CD8-positive, alpha-beta memory T cell (primary cell): ENCODE measurements at places on chromosomes 7 and 10. TPM values are rescaled to one million over a fixed set of nuclear protein-coding genes. Genes with fewer than 3 reads are reported as not detected.

DNA sequence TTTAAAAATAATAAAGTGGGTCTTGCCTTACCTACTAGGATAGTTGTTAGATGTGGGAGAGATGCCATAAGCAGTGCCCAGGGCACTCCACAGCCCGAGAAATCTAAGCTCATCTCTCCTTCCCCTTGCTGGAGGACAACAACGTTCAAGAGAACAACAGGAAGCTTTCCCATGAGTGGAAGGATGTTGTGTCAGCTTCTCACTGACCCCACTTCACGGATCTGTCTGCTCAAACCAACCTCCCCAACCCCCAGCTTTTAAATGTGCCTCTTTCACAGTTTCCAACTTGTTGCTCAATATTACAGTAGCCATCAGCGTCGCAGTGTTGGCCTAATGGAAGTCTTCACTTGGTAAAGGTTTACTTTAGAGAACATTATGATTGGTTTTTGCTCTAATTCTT lies 72.1 kb downstream of the PTPRE start:
- H3K36me3 ChIP-seq, result no peaks in the 10 kb centered on the region
- DNase-seq, result no peak
- H3K4me1 ChIP-seq, result no peaks in the 10 kb centered on the region
- no peak overlapping the region for H3K4me3 ChIP-seq
- no peak overlapping the region for H3K27ac ChIP-seq

GRCh38 chr7:130667593-130668257 lies 823 bp downstream of the COPG2 start:
- H3K36me3 ChIP-seq, result no peaks in the 10 kb centered on the region
- H3K27me3 ChIP-seq, result no peaks in the 10 kb centered on the region
- no peaks in the 10 kb centered on the region for H3K4me1 ChIP-seq

DNA sequence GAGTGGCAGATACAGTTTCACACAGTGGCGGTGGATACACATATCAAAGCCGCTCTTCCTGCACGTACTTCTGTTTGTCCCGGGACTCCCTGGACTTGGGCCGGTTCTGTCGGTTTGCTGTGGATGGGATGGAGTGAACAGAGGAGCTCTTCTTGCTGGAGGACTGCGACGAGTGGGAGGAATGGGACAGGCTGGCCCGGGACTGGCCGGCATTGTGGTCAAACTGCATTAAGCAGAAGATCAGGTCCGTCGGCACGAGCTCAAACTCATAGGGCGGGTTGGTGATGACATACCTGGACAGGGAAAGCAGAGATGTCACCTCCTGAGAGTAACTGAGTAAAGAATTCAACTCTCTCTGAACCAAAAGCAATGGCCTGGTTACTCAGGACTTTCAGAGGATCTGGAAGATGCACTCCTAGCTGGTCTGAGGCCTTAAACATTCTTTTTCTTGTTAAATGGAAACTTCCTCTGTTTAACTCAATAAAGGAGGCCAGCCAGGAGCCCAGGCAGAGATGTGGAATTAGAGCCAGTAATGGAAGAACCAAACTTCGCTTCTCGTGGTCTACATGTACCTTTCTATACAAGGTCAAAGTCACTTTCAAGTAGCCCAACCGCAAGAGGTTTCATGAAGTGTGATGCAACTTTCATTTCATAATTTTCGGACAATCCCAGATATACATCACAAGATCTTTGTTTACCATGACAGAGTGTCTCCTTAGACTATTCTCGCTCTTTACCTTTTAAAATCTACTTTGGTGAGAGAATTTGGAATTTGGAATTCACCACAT lies 750.2 kb downstream of the KCNMA1 start:
- H3K27me3 ChIP-seq, result no peaks in the 10 kb centered on the region
- H3K36me3 ChIP-seq, result no peaks in the 10 kb centered on the region
- H3K27ac ChIP-seq, result no peak overlapping the region
- no peak overlapping the region for H3K4me3 ChIP-seq
- H3K4me1 ChIP-seq, result no peaks in the 10 kb centered on the region

SEMA3C gene
- polyA plus RNA-seq, result not detected

GRCh38 chr7:57482-58255 lies 134.7 kb upstream of the FAM20C start:
- no peak overlapping the region for H3K4me3 ChIP-seq
- no peak for DNase-seq
- H3K27me3 ChIP-seq, result no peaks in the 10 kb centered on the region

DNA sequence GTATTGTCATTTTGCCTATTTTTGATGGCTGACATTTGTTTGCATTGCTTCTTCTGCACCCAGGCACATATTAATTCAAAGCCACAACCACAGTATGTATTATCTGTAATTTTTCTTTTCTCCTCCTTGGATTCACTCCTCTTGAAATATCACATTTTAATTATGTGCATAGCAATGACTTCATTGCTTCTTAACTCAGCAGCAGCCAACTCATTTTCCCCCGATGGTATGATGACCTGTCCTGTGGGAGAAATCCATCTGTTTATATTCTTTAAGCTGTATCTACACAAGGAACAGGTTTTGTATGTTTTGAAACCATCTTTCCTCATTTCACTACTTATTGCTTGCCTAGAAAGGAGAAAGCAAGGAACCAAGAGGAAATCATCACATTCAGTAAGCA lies 588.8 kb downstream of the INHBA start:
- no peak for DNase-seq
- H3K27ac ChIP-seq, result no peak overlapping the region
- H3K4me3 ChIP-seq, result no peak overlapping the region
- H3K27me3 ChIP-seq, result no peaks in the 10 kb centered on the region

LIPM gene
- not detected for polyA plus RNA-seq

PLA2G12B gene
- not detected for polyA plus RNA-seq

GRM3 gene
- not detected for polyA plus RNA-seq

C10orf105 gene
- 0.23 TPM for polyA plus RNA-seq

CRTAC1 gene
- not detected for polyA plus RNA-seq

HMX3 gene
- polyA plus RNA-seq, result not detected

DNA sequence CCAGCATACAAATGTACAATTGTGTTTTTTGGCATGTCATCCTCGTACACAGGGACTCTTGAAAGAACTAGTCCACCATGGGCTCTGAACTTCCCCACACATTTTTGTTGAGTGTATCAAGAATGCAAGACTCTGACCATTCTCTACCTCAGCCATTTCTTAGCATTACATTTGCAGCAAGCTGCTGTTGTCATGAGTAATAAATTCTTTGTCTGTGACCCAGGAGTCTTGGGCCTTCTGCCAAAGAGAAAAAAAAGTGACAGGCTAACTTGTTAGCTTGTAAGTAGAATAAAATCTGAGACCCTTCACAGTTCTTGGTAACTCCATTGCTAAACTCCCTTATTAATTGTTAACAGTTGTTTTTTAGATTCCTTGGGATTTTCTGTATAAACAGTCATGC lies 542.3 kb upstream of the MBL2 start:
- no peaks in the 10 kb centered on the region for H3K36me3 ChIP-seq
- no peak overlapping the region for H3K27ac ChIP-seq
- H3K4me3 ChIP-seq, result no peak overlapping the region

NRCAM gene
- polyA plus RNA-seq, result 1.1 TPM

- no peak overlapping the region for H3K4me3 ChIP-seq
- peaks cover 3% of the 10 kb centered on the region for H3K4me1 ChIP-seq
- no peaks in the 10 kb centered on the region for H3K36me3 ChIP-seq
- no peak for DNase-seq
Measured at GRCh38 chr10:79255007-79255507, 92.2 kb upstream of the PPIF start.

HSPB1 gene
- 74.7 TPM for polyA plus RNA-seq

DNA sequence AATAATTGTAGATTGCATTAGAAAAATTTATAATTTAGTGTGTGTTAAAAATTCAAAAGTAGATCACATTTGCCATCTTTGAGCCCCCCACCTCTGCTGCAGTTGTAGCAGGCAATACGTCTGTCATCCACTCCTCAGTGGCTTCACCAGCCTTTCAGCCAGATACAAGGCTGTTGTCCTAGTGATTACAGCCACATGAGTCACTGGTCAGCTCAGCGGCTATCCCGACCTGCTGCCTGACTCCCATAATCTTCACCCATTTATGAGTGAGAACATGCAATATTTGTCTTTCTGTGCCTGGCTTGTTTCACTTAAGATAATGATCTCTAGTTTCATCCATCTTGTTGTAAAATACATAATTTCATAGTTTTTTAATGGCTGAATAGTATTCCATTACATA lies 9.2 kb downstream of the OR2A5 start:
- no peak for DNase-seq
- H3K27ac ChIP-seq, result no peak overlapping the region
- no peak overlapping the region for H3K4me3 ChIP-seq
- H3K4me1 ChIP-seq, result no peaks in the 10 kb centered on the region
- no peaks in the 10 kb centered on the region for H3K27me3 ChIP-seq

SMKR1 gene
- polyA plus RNA-seq, result 12.2 TPM

- no peak for DNase-seq
- no peaks in the 10 kb centered on the region for H3K36me3 ChIP-seq
- no peak overlapping the region for H3K27ac ChIP-seq
- no peaks in the 10 kb centered on the region for H3K4me1 ChIP-seq
- H3K4me3 ChIP-seq, result no peak overlapping the region
- H3K27me3 ChIP-seq, result no peaks in the 10 kb centered on the region
Measured at GRCh38 chr7:132492823-132493445, 83.3 kb downstream of the PLXNA4 start.

DNA sequence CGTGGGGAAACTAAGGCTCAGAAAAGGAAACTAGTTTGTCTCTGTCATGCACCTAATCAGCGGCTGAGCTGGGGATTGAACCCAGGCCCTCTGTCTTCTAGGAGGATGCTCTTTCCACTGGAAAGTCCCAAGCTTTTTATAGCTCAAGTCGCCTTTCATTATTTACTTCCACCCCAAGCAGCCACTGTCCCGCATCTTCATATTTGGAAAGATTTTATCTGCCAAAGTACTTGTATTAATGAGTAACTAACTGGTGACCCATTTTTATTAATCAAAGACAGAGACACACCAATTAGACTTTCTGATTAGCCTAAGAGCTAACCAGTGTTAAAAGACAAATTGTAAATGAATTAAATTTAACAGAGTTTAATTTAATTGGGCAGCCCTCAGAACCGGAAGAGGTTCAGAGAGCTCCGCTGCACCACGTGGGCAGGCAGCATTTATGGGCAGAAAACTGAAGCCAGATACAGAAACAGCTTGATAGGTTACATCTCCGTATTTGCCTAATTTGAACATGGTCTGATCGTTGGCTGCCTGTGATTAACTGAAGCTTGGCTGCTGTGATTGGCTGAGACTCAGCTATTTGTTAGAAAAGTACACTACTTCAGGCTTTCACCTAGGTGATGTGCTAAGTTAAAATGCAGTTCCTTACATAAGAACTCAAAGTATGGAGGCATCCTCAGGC lies 78.5 kb upstream of the PDCD4 start:
- DNase-seq, result no peak
- H3K27ac ChIP-seq, result no peak overlapping the region
- H3K27me3 ChIP-seq, result no peaks in the 10 kb centered on the region
- H3K36me3 ChIP-seq, result no peaks in the 10 kb centered on the region
- H3K4me3 ChIP-seq, result no peak overlapping the region
- H3K4me1 ChIP-seq, result no peaks in the 10 kb centered on the region

DNA sequence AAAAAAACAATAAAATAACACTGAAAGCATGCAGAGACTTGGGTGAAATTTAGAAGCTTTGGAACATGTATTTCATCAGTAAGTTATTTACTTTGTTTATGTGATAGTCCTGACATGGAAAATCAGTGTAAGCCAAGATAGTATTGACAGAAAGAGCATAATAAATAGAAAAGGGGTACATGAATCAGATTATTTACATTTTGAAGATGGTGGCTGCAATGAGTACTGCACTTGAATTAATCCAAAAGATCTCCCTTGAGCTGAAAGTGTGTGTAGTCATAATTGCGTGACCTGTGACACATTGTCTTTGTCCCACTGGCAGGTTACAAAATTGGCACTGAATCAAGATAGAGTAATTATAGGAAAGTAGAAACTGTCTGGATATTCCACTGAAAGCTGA lies 562.9 kb downstream of the GFRA1 start:
- no peak for DNase-seq
- H3K4me1 ChIP-seq, result no peaks in the 10 kb centered on the region
- H3K4me3 ChIP-seq, result no peak overlapping the region
- no peaks in the 10 kb centered on the region for H3K36me3 ChIP-seq
- no peak overlapping the region for H3K27ac ChIP-seq
- no peaks in the 10 kb centered on the region for H3K27me3 ChIP-seq

DNA sequence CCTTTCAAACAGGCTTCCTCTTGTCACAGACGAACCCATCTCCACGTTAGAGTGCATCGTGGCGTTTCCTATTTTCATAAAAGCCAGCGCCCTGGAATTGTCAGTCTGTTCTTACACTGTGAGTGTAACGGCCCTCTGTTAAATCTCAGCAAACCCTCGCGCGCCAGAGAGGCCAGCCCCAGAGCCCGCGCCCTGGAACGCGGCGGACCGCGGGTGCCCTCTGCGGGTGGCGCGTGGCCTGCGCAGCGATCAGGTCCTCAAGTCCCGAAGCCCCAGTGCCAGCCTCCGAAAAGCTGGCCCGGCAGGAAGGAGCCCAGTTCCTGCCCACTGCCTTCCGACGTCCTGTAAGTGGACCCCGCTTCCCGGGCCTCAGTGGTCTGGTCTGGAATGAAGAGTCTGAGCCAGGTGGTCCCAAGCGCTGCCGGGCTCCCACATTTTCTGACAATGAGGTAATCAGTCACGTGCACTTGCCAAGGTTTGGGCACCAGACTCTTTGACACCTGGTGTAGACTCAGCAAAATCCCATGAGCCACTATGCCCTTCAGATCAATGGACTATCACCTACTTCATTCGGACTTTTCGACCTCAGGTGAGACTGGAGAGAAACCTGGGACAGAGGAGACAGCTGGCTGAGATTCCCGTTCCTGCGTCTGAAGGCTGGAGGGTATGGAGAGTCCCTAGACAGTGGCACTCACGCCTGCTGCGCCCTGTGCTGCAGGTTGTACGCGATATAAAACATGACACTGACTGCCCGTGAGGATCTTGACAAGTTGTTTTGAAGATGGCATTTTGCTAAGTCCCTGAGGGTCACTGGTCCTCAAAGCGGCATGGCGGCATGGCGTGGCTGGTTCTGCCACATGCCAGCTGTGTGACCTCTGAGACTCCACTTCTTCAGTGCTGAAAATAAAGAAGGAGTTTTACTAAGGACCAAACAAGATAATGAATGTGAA lies 109.4 kb upstream of the LANCL2 start:
- no peak overlapping the region for H3K27ac ChIP-seq
- H3K36me3 ChIP-seq, result no peaks in the 10 kb centered on the region
- H3K4me1 ChIP-seq, result peaks cover 3% of the 10 kb centered on the region
- H3K27me3 ChIP-seq, result peaks cover 22% of the 10 kb centered on the region

EBLN1 gene
- not detected for polyA plus RNA-seq

- DNase-seq, result no peak
- no peak overlapping the region for H3K4me3 ChIP-seq
- H3K36me3 ChIP-seq, result no peaks in the 10 kb centered on the region
- H3K4me1 ChIP-seq, result peaks cover 11% of the 10 kb centered on the region
- H3K27ac ChIP-seq, result no peak overlapping the region
Measured at GRCh38 chr10:93383562-93383981, 98.6 kb downstream of the MYOF start.

GDF2 gene
- polyA plus RNA-seq, result not detected
